ENCODE measurements at places on chromosomes 3 and 15.

DNA sequence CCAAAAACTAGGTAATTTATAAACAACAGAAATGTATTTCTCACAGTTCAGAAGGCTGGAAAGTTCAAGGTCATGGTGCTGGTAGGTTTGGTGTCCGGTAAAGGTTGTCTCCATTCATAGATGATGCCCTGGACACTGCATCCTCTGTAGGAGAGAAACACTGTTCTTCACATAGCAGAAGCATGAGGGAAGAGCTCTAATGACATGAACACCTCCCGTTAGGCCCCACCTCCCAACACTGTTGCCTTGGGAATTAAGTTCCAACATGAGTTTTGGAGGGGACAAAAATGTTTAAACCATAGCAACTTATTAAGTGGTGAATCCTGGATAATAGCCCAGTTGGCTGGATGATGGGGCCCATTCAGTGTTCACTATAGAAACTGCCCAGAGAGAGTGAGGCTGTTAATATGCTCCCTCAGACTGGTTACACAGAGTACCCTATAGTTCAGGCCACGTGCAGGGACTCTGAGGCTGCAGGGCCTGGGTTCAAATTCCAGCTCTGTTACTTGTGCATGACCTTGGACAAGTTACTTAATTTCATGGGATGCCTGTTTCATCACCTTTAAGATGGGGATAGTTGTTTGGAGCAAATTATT, 37.0 kb downstream of the CCNL1 start:
- no peak for DNase-seq

DNA sequence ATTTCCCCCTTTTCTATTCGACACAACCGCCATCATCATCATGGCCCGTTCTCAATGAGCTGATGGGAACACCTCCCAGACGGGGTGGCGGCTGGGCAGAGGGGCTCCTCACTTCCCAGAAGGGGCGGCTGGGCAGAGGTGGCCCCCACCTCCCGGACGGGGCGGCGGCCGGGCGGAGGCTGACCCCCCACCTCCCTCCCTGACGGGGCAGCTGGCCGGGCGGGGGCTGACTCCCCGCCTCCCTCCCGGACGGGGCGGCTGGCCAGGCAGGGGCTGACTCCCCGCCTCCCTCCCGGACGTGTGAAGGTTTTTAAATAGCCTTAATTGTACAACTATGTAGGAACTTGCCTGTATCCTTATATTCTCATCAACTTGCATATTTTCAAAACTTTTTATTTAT, 20.9 kb upstream of the SPSB4 start:
- no peak for DNase-seq

- no peak for DNase-seq
Observed at GRCh38 chr3:156014489-156014888, 105.9 kb upstream of the KCNAB1 start.

- DNase-seq, result no peak
Observed at GRCh38 chr15:29938361-29939335, 116.4 kb upstream of the TJP1 start.

DNA sequence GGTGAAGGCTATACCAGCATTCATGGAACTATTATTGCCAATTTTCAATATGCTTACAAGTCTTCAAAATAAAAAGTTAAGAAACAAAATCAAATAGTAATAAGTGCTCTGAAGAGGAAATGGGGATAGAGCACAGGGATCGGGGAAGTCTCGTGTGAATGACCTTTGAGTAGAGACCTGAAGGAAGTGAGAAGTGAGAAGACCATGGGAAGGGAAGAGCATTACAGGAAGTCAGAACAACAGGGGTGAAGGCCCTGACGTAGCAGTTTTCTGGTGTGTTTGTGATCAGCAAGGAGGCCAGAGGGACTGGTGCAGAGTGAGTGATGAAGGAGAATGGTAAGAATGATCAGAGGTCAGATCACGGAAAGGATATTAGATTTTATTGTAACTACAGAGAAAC, 48.1 kb downstream of the STAC start:
- DNase-seq, result no peak

GRCh38 chr3:188916934-188917401, 254.8 kb upstream of the TPRG1 start:
- peak; percentile 70 for DNase-seq

DNA sequence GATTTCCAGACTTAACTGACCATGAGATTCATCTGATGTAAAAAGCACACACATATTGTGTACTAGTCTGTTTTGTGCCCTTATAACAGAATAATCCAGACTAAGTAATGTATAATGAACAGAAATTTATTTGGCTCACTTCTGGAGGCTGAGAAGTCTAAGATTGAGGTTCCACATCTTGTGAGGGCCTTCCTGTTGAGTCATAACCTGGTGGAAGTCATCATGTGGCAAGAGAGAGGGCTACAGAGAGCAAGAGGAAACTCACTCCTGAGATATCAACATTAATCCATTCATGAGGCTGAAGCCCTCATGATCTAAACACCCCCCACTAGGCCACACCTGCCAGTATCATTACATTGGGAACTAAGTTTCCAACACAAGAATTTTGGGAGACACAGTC, 977.6 kb downstream of the MCTP2 start:
- DNase-seq, result no peak

DNA sequence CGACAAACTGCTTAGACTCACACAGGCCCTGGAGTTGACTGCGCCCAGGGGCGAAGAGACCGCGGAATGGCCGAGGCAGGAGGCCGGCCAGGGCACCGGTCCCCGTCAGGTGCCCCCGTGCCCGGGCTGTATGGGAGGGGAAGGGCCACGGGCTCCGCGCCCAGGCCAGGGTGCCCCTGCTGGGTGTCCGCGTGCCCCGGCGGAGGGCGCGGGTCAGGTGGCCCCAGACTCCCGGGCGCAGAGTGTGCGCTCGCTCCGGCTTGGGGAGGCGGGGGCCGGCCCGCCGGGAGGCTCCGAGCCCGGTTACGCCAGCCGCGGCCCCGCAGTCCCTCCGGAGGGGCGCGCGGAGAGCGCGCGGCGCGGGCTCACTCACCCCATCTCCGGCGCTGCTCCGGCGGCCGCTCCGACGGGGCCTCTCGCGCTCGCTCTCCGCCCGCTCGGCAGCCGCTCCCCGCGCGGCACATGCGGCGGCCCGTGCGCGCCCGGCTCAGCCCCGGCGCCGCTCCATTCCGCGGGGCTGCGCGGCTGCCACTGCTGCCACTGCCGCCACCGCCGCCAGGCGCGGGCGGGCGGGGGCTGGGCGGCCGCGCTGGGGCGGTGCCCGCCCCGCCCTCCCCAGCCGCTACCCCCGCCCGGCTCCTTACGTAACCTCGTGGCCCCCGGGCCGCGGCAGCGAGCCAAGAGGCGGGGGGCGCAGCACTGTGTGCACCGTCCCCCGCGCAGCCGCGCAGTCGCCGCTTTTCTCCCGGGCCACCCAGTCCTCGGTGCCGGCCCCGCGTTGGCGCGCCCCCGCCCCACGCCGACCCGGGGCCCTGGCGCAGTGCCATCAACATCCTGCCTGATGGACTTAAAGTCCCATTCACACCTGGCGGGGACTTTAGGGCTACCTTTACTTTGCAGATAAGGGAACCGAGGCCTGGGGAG, at the start of gene HOMER2:
HOMER2 (minus strand) TSS at position 563 of the 924 bp plus-strand sequence; CDS start at position 378, 185 bp downstream.
- no peak for DNase-seq

- DNase-seq, result no peak
Observed at GRCh38 chr3:126049289-126050049, 34.5 kb downstream of the SLC41A3 start.

- no peak for DNase-seq
Observed at GRCh38 chr3:101146946-101147345, 153.7 kb upstream of the ABI3BP start.

- no peak for DNase-seq
Observed at GRCh38 chr3:14943042-14943441, 4.3 kb upstream of the NR2C2 start.

GRCh38 chr3:17302774-17303173, 418.0 kb downstream of the PLCL2 start:
- DNase-seq, result no peak

GRCh38 chr15:73746883-73747282, 6.3 kb downstream of the INSYN1 start:
- DNase-seq, result no peak

DNA sequence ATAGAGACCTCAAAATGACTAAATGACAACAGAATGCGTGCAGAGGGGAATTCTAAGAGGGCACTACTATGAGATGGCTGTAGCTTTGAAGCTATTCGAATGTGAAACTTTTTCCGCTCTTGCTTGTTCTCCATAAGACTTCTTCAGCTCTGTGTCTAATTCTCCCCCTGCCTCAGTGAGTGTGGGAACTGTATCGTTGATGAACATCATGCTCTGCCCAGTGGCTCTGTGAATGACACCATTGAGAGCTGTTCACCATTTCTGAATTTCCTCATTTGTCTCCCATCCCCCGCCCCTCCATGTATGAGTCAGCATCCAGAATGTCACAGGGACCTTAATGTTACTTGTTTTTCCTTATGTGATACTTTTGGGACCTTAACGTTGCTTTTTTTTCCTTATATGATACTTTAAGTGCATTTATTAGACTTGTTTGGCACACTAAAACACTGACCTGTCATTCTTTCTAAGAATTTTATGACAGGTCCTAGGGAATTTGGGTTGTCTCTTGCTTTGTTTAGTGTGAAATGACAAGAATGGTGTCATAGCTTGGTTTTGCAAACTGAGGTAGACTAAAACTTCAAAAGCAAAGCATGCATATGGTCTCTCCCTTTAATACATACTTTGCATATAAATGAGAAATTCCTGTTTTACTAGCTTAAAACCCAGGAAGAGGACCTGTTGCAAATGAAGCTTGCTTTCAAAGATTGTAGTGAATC, 99.6 kb downstream of the FNDC3B start:
- peak; percentile 95 for DNase-seq

DNA sequence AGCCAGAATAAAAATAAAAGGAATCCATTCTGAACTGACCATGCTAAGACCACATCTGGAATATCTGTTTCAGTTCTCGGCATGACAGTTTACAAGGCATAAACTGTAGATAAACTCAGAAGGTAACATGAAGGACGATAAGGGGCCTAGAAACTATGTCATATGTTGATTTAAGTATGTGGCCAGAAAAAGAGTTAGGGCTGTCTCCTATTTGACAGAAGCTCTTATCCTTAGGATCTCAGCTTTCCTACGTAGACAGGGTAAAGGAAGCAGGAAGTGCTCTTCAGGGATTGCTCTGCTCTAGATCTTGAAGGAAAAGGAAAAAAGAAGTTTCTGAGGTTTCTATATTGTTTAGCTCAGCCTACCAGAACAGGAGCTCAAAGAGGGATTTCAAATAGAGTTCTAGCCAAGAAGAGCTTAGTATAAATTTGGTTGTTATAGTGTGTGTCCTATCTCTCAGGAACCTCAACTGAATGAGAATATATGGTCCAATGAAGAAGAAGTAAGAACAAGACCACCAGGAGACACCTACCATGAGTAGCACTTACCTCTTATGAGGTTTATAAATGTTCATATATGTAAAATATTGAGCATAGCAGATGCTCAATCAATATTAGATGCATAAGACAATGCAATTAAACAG, 59.2 kb downstream of the TP53BP1 start:
- no peak for DNase-seq

DNA sequence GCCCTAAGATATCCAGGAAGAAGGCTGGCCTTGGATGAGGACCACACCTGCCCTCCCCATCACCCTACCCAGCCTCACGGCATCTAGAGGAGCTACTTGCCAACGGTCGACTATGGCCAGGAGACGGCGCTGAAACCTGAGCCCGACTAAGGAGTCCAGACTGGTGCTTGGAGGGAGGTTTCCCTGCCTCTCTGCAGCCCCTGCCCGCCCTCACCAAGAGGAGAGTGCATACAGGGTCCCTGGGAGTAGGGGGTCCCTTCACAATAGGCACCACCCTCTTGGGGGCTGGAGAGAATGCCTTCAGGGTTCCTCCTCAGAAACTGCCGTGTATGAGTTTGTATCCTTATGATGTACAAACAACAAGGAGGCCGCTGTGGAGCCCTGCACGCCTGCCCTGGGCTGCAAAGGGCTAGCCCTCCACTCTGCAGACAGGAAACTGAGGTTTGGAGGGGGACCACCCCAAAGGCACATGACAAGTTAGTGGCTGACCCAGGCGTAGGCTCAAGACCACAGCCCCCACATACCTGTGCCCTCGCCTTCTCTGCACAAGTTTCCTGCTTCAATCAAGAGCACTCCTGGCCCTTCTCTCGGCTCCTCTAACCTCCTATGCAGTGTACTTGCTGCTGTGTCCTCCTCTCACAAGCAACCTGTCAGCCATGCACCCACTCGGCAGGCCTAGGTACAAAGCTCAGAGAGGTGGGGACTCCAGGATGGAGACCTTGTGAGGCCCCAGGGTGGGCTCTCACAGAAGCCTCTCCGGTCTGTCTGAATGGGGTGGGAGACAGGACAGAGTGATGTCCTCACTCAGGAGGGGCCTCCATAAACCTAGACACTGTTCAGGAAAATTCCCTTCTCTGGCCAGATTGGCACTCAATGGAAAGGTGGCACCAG, 7.4 kb downstream of the KLF15 start:
- DNase-seq, result no peak

- DNase-seq, result no peak
Observed at GRCh38 chr3:166446291-166446690, 609.1 kb upstream of the BCHE start.

DNA sequence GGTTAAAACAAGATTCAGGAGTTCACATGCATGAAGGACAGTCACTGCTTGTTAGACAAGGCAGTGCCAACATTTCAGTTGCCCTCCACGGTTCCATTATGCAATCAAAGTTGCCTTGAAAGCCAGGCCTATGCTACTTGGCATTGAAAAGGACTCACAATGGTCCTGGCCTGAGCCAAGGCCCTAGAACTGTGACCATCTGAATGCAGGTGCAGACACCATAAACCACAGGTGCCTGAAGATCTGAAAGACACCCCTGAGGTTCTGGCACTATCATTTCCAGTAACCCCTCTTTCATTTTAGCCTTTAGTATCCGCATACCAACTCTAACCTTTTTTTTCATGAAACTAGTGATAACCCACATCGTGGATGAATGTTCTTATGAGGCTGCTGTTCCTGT, 2.8 kb downstream of the GABRA5 start:
- DNase-seq, result no peak

- DNase-seq, result no peak
Observed at GRCh38 chr3:18483226-18483625, 58.1 kb upstream of the SATB1 start.

- DNase-seq, result peak; percentile 26
Observed at GRCh38 chr15:89167267-89168176, 53.9 kb downstream of the RLBP1 start.

GRCh38 chr3:153029350-153029749, 132.7 kb upstream of the RAP2B start:
- no peak for DNase-seq

Measured in pons (tissue), 1 donor.